ENCODE measurements at places on chromosomes 6 and 20.
A peak's percentile ranks its signal among the peaks of the same experiment; 100 is the strongest.

DNA sequence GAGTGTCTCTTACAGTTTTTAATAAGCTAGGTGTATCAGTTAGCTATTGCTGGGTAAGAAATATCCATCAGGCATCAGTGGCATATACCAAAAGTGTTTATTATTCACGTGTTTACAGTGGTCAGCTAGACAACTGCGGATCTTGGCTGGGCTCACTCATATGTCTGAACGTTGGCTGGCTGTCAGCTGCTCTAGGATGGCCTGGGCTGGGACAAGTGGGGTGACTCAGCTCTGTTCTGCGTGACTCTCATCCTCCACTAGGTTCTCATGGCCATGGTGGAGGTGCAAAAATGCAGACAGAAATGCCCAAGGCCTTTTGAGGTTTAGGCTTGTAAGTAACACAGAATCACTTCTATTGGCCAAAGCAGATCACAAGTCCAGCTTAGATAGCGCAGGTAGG is 22.0 kb downstream of the ZNF341 start:
- no peak for DNase-seq

DNA sequence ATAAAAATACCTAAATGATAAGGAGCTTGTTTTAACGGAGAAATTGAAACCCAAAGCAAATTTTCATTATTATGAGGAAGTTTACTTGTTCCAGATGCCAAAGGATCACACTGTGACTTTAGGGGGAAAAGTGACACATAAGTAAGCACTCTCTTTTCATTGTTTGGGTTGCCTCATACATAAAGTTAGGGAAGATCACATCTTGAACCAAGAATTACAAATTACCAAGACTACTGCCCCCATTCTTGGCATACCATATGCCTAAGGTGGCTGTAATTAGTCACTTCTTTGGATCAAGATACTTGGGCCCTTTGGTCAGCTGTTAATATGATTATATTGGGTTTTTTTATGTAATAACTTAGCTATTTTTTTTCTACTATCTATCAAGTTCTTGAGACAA is 269.0 kb downstream of the COL12A1 start:
- no peak for DNase-seq

GRCh38 chr6:95017922-95018321 is 559.4 kb upstream of the MANEA start:
- no peak for DNase-seq

GRCh38 chr20:13813910-13814309 is 29.1 kb downstream of the NDUFAF5 start:
- DNase-seq = no peak

GRCh38 chr6:154733183-154733625 is at the start of gene SCAF8:
Gene SCAF8 (plus strand): TSS chr6:154733416. CDS start chr6:154733901, 485 bp downstream.
- peak; percentile 88 for DNase-seq

GRCh38 chr20:38406476-38406875 is 28.7 kb downstream of the SNHG17 start:
- DNase-seq = peak; percentile 15

DNA sequence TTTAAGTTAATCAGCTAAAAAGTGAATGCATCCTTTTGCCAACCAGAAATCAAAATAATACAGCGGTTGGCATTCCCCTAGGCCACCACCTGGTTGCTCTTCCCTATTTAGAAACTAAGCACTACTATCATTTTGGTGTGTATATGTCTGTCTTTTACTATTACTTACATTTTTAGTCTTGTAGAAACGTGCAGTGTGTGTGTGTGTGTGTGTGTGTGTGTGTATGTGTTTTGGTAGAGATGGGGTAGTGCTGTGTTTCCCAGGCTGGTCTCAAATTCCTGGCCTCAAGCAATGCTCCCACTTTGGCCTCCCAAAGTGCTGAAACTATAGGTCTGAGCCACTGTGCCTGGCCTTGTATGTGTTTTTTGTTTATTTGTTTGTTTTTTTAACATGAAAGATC is 27.4 kb downstream of the MYO6 start:
- DNase-seq = no peak

DNA sequence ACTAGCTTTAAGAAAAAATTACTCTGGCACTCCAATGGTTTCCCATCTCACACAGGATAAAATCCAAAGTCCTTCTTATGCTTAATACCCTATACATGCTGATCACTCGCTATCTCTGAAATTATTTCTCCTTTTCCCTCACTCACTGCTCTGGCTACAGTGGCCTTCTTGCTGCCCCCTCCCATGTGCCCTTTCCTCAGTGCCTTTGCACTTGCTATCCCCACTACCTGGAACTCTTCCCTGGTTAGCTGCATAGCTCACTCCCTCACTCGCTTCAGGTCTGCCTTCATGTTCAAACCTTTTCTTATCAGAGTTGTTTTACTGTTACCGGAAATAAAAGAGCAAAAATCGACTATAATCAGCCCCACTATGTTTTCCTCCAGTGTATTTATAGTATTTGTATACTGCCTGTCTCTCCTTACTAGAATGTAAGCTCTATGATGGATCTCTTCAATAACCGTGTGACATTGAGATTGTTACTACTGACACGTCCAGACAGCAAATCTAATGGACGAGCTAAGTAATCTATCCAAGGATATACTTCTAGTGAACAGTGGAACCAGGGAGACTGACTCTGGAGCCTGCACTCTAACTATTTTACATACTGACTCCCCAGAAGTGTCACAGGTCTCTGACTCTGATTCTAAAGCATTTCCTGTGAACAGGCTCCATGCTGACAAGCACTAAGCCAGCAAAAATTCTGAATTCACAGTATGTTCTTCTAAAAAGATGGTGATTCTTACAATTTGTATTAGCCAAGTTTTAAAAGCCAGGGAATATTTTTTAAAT is 25.1 kb downstream of the FKBP5 start:
- no peak for DNase-seq

- DNase-seq = no peak
These were observed 18.6 kb upstream of the COL21A1 start for GRCh38 chr6:56266011-56266410.

GRCh38 chr20:50470264-50470858 is 39.8 kb upstream of the PTPN1 start:
- DNase-seq = no peak

DNA sequence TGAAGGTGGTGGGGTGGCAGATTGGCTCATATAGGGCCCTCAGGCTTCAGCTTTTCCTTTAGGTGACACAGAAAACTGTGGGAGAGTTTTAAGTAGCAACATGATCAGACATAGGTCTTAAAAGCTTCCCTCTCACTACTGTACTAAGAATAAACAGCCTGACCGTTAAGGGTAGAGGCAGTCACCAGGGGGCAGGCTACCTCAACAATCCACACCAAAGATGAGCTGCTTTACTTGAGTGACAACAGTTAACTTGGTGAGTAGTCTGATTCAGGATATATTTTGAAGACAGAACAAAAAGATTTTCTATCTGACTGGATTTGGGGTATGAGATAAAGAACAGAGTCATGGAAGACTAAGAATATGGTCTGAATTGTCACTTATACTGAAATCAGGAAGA is 193.1 kb upstream of the SHLD1 start:
- peak; percentile 67 for DNase-seq

GRCh38 chr6:12408752-12409151 is 118.6 kb downstream of the EDN1 start:
- no peak for DNase-seq

DNA sequence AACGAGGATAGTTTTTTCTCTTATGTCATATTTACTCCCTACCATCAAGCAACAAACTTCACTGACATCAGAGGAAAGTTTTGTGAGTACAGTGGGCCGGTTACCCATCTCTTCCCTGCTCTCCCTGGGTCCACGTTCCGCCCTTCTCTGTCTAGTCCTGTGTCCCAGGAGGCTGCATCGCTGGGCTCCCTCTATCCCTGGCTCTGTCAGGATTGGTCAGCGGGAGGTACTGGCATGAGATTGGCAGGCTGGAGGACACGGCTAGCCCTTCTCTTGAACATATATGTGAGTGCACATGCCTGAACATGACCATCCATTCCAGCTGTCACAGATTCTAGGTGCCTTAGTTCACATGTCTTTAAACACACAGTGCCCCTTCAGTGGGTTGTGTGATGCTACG is 30.3 kb upstream of the TMEM181 start:
- DNase-seq = no peak

- no peak for DNase-seq
These were observed 25.5 kb upstream of the FKBP1A start for GRCh38 chr20:1418350-1418749.

GRCh38 chr6:40671694-40672050 is 84.5 kb upstream of the LRFN2 start:
- DNase-seq = no peak

- no peak for DNase-seq
These were observed 68.9 kb upstream of the NCOA3 start for GRCh38 chr20:47432834-47433210.

DNA sequence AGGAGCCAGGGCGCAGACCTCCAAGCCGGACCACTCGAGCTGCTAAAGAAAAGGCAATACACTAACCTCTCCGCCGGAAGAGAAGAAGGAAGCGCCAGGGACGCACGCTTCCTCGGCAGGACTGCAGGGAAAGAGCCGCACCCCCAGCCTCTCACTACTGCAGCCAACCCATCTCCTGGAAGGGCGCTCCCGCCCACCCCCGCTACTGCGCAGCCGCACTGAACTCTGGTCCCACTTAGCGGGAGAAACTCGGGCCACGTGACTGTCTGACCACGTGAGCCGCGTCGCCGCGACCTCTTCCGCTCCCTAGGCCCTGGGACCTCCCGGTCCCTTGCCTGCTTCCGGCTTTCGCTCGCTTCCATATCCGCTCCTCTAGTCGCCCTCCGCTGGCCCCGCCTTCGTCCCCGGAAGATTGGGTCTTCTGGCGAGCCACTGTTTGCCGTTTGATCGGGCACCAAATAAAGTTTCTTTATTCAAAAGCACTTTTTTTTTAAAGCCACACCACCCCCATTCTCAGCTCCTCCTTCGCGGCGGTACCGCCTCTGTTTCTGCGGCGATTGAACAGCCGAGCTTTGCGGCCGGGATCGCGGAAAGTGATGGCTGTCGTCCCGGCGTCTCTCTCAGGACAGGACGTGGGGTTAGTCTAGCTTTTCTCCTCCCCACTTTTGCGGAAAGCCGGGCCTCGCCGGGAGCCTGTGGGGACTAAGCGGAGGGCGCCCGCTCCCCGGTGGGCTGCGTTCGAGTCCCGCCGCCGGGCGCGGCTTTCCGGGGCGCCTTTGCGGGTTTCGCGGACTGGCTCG is at the start of gene RMND1:
RMND1 (minus strand) TSS at position 177 of the 800 bp plus-strand sequence. CDS start 6,315 bp downstream, outside the sequence.
- DNase-seq = peak; percentile 99

DNA sequence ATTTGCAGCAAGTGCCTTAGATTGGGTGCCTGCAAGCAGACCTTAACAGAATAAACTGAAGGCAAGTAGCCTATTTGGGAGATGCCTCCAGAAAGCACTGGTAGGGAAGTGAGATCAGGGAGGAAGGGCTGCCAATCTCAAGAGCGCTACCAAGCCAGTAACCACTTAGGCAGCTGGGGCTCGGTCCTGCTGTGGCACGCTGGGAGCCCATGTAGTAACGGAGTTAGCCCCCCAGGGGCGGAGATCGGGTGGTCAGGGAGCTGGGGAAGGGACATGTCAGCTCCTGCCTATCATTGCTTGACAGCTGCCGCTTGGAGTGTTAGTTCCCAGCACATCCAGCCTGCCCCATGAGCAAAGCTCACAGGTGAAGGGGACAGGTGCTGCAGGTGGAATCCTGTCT is 127.0 kb downstream of the CEBPB start:
- no peak for DNase-seq

DNA sequence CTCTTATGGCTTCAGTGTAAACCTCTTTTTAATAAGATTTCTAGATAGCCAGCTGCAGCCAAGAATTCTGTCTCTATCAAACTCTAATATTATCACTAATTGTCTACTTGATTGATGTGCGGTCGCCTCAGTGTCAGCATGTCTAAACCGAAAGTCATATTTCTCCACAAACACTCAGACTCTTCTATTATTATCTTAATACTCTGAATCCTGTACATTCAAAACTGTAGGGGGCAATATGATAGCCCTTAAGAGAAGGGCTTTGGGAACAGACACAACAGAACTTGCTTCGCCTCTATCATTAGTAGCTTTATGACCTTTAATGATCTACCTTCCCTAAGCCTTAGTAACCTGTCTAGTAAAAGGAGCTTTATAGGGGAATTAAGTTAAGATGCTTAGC is 379.7 kb upstream of the PTCHD4 start:
- DNase-seq = no peak

GRCh38 chr6:99195986-99196655 is 153.4 kb downstream of the FAXC start:
- no peak for DNase-seq

DNA sequence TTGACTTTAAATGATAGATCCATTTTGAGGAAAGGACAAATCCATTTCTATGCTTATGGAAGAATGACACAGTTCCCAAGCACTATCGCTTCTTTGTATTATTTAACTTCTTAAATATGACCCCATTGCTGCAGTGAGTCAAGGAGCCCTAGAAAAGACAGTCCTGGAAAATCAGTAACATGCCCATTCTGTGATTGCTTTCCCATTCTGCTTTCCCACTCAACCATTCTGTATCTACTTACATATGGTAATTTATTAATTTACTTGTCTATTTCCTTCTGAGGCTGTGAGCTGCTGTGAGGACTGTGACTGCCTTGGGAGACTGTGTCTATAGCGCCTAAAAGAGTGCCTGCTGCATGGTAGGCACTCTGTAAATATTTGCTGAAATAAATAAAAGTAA is 85.4 kb upstream of the TMEM30A start:
- no peak for DNase-seq

- DNase-seq = no peak
These were observed 159.6 kb upstream of the PMEPA1 start for GRCh38 chr20:57869291-57869950.

DNA sequence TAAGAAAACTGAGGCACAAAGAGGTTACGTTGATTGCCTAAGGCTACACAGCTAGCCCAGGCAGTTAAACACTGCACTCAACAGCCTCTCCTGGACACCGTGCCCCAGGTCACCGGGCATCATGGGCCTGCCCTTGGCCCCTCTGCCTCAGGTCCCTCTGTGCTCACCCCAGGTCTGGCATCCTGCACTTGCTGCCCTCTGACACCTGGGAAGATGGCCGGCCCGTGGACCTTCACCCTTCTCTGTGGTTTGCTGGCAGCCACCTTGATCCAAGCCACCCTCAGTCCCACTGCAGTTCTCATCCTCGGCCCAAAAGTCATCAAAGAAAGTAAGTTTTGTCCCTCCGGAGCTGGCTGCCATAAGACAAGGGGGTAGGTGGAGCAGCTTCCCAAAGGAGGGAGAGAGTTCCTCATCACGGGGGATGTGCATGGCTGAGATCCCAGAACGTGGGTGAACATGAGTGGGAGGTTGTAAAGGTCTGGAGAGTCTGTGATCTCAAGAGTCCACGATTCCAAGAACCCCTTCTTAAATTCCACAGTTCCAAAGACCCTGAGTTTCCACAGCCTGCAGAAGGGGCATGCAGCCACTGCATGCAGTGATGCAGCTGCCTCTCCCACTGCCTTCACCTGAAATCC is 3.0 kb downstream of the BPIFB1 start:
- no peak for DNase-seq

DNA sequence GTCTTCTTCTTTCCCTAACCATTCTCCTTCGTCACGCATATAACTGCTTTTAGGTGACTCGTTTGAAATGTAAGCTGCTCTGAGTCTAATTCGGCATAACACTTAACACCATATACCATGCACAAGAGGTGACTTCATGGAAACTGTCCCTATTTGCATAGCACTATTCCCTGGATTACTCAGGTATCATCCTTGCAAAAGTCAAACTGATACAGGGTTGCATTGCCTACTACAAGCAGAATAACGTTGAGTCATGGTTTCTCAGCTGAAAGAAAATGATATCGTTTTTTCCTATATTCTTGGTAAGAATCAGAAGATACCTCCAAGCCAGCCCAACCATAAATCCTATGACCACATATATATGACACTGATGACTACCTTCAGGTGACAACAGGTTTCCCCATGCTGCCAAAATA is 227.5 kb downstream of the ATXN1 start:
- no peak for DNase-seq

GRCh38 chr6:77502981-77503380 is 39.7 kb upstream of the HTR1B start:
- DNase-seq = no peak
